ENCODE measurements at places on chromosomes 3 and 15.
A peak's percentile ranks its signal among the peaks of the same experiment; 100 is the strongest.

DNA sequence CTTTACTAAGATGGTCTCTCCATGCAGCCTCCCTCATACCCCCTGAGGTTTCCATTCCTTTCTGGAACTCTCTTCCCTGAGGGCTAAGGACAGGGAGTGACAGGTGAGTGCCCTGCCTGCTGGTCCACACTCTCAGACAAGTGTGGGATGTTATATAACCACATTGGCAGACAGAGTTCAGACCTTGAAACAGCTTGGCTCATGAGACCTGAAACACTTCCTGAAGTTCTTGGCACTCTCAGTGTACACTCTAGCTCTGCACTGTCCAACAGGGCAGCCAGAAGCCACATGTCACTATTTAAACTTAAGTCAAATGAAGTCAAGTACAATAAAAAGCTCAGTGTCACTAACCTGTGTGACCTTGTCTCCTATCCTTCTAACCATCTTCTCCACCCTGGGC is 188.5 kb downstream of the ZNF621 start:
- DNase-seq, result no peak

- no peak for DNase-seq
Measured at GRCh38 chr3:156818273-156818651, 7.9 kb upstream of the LEKR1 start.

DNA sequence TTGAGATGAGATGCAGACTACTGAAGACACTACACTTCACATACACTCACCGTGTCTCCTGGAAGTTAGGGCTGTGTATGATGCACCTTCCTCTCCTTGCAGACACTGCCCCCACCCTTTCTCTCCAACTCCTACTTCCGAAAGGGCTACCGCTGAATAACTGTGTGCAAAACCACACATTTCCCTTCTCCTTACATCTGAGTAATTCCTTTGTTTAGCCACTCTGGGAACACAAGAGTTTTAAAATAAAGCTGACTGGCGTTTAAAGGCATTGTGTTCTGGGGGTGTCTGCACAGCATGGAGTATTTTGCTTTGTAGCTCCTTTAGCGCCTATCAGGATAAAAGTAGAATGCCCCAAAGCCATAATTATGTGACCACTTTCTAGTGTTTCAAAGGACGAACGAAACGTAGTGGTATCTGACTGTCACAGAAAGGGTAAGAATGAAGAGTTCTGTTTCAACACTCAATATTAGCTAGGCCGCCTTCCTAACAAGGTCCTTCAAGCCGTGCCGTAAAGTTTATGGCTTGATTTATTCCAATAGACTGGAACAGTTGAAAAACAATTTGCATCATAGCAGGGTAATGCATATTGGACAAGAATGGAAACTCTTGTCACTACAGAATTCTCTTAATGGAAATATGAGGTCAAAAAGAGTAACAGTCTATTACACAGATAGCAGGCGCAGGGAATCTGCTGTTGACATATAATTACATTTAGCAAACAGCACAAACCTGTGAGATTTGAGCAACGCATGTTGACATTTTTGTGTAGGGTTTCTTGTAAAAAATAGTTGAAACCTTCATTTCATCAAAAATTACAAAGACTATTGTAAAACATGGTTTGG is 619.9 kb downstream of the FOXP1 start:
- DNase-seq, result peak; percentile 44

DNA sequence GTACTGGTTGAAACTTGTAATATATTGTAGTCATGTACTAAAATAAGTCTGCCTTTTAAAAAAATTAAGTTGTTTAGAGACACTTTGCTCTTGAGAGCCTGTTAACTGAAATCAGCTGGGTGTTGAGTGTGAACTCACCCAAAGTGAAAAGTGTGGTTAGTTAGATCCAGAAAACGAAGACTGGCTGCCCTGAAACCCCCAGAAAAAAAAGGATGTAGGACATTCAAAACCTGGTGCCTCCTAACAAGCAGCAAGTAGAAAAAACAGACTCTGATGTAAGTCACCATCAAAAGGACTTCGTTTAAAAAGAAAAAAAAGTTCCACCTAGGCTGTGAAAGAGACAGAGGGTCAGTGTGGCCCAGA is 40.8 kb downstream of the UMPS start:
- no peak for DNase-seq

- peak; percentile 58 for DNase-seq
Measured at GRCh38 chr15:33547876-33548275, 237.1 kb downstream of the RYR3 start.

- DNase-seq, result no peak
Measured at GRCh38 chr15:28260722-28261121, 61.3 kb downstream of the HERC2 start.

GRCh38 chr15:48516121-48516520 is 129.4 kb downstream of the FBN1 start:
- DNase-seq, result no peak
